AG10803 (cell line): ENCODE measurements at places on chromosomes 4 and X.
A peak's percentile ranks its signal among the peaks of the same experiment; 100 is the strongest.

- DNase-seq = no peak
These were observed 472.9 kb upstream of the GRID2 start for GRCh38 chr4:91830681-91831395.

DNA sequence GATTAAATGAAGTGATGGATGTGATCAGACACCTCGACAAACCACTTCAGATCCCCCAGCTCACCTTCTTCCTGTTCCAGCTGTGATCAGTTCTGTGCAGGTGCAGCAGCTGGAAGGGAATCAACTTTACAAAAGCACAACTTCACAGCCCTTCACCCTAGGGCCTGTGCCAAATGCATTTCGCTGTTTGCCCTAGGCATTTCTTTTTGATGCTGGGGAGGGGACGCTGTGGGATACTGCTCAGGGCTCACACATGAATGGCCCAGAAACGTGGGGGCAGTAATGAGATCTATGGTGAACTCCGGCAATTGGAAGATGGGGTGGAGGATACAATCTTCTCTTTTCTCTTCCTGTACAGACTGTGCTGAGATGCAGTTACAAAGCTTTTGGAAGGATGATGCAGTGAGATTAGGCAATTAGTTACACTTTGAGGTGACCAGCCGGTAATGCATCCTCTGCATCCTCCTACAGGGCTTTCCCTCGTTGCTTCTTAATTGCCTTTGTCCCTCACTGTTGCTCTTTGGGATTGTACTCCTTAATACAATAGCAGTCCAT lies 215.1 kb upstream of the PITX2 start:
- no peak for DNase-seq

DNA sequence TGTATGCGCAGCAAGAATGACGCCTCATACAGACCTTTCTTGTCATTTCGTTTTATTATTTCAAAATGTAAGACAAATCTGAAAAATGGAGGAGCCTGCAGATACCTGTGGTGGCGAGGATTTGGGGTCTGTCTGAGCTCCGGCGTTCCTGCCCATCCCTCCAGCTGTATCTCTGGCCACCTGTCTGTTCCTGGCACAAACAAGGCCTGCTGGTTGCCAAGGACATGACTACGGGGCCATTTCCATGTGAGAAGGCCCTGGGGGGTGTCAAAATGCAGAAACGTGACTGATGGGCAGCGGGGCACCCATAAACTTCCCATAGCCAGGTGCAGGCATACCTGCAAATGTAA lies 591 bp upstream of the TSPAN7 start:
- no peak for DNase-seq

- DNase-seq = peak; percentile 38
These were observed 122.2 kb downstream of the SHROOM4 start for GRCh38 chrX:50691820-50692219.

DNA sequence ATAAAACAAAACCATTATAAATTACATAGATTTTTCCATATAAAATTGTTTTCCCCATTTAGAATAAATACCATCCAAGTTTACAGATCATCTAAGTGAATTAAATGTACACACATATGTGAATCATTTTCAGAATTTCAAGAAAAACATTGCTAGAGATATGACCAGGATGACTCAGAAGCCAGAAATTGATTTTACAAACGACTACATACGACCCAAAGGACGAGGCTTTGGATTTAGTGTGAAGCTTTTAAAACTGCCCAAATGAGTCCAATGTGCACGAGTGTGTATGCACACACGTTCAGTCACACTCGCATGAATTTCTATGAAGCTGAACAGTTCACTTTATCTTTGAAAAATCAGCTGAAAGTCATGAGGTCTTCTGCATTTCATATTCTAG lies 37.9 kb downstream of the MFAP3L start:
- DNase-seq = no peak

DNA sequence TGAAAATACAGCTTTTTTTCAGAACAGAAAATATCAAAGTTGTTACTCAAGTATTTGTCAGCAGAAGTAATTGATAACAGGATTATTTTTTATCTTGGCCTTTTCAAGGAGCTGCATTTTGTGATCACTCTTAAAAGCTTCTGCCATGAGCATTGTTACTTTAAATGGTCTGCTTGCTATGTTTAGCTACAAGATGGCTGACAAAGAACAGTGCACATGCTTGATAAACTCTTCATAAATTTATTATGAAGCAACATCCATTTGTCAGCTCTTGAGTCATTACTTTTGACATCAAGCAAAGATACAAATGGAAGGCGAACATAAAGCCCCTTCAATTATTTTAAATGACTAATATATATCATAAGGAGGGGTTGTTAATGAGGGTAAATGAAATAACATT lies 205.4 kb upstream of the RPS6KA3 start:
- no peak for DNase-seq

GRCh38 chr4:8614365-8615193 lies 22.0 kb downstream of the CPZ start:
- DNase-seq = no peak

- peak; percentile 12 for DNase-seq
These were observed 37.0 kb downstream of the HTRA3 start for GRCh38 chr4:8306511-8307021.

DNA sequence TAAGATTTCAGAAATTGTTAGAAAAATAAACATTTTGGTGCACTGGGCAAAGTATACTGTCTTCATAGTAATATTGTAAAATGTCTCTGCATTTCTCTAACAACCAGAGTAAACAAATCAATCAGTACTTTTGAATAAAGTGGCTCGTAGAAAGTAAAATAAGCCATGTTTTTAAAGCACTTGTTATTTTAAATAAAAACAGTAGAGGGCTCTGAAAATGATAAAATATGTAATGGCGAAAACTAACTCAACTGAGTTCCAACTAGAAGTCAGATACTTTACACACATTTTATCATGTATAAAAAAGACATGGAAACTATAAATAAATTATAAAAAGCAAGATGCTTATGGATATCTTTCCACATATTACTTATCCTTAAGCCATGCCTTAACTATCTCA lies 1134.4 kb downstream of the PDHA2 start:
- no peak for DNase-seq

DNA sequence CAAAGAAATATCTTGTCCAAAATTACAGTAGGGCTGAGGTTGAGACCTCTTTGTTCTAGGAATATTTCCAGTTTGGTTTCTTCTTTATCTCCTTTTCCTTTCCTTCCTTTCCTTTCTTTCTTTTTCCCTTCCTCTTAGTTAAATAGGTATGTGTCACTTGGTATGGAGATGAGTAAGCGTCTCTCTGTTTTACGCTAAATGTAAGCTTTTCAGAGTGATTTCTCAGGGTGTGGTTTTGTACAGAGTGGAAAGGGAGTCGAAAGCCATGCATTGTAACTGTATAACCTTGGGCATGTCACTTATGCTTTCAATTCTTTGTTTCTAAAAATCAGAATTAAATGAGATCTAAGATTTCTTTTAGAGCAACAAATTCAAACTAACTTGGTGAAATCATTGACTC lies 54.8 kb downstream of the TLL1 start:
- DNase-seq = no peak

DNA sequence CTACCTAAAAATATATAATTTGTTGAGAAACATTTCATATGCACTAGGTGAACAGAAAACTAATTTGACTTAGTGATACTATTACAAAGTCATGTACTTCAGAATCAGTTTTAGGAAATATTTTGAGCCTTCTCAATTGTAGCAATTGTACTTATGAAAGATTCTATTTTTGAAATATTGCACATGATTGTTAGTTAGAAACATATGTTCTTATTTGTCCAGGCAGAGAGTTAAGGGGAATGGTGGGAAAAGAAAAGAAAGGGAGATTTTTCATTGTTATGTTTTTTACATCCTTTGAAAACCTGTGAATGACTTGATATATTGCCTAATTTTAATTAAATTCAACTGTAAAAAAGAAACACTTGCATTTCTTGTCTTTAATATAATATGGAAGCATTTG lies 66.0 kb downstream of the GLRB start:
- DNase-seq = peak; percentile 17

DNA sequence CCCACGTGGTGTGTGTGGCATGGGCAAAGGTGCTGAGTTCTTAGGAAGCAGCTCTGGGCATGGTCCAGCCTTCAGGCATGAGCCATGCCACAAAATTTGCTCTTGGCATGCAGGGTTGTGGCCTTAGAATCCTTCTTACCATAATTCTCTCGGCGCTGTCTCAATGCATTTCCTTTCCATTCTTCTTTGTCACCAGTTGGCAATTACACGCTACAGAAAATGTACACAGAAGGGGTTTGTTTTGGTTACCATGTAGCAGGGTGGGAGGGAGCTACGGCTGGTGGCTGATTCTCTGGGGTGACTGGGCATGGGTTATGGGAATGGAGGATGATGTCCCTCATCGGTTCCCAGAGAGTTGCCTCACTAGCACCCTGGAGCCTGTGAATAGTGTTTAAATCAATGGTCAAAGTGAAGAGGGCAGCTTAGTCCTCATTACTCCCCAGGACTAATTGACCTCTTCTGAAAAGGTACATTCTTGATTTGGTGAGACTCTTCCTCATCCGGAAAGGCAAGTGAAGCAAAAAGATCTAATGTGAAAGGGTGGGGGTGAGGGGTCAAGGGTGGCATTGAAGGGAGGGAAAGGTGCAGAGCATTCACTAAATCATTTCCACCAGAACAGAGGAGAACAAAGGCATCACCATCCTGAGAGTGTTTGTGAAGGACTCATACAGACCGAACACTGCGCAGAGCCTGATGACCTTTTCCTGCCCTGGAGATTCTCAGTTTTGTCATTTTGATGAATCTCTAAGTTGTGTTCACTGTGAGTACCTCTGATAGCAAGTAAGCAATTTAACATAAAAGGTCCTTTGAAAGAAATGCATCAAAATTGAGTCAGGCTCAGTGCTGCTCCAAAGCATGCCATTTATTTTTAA lies 199.8 kb upstream of the SFRP2 start:
- DNase-seq = peak; percentile 89

DNA sequence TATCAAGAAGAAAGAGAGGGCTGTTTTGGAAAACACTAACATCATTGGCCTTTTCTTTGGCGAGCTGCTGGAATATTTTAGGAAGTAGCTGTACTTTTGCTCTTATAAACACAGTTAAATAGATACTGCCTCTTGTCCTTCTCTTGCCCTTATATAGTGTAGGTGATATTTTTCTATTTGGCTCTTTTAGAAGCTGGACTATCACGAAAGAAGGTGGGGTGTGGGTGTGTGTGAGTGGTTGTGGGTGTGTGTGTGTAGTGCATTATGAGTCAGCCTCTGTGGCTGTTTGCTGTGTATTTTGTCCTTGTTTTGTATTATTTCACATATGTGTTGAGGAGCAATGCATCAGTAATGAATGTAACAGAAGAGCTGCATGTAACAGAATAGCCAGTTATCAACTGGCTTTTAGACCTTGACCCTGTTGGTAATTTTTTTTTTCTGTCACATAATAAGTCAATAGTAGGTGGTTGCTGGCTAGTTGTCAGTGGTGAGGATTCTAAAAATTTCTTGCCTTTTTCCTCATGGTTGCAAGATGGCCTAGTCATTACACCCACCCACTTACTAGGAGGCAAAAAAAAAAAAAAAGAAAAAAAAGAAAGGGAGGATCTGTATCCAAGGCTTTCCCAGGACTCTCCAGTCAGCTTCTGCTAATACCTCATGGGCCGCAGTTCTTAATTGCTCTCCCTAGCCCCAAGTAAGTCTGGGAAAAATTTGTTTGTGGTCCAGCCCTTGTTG lies 23.8 kb downstream of the ARHGAP10 start:
- peak; percentile 61 for DNase-seq

DNA sequence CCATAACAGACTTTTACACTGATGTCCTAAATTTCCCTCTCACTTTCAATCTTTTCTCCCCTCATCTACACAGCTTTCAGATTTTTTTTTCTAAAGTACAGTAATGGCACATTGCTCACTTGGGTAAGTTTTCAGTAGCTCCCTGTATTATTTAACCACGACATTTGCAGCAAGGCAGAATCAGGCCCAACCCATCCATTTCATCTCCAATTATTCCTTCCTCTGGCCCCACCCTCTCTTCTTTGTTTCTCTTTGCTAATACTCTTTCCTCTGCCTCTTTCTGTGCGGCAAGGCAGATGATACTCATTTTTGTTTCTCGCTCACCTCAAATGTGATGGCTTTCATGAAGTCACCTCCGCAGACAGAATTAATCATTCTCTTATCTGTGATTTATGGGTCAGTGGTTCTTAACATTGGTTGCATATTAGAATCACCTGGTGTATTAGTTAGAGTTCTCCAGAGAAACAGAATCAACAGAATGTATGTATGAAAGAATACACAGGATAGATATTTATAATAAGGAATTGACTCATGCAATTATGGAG lies 43.4 kb upstream of the GATB start:
- DNase-seq = no peak

DNA sequence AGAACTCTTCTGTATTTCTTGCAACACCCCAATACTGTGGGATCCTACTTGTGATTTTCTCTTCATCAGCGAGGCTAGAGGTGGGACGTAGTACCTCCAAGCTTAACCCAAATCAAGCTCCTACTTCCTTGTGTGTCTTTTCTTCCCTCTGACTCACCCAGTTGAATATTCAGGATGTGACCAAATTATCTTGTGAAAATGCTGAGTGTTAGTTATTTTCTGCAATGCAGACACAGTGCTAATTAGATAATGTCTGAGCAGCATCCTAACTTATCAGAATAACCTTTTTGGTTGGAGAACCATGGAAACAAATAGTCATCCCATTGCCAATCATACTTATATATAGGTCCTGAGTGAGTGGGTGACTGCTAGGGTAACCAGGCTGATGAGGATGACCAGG lies 2.4 kb downstream of the MEPE start:
- DNase-seq = no peak

DNA sequence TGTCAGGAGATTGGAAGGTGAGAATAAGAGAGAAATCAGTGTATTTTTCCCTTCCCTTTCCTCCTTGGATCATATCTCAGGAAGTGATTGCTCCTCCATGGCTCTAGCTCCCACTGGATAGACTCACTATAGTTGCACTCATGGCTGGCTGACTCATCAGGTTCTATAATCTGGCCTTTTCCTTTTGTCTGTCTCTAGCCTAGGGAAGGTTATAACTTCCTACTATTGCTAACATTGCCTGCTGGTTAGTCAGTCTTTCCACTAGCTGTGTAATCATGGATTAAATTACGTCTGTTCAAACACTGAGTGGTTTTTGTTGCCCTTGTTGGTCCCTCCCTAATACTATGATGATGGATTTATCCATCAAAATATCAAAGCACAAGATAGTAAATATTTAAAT lies 195.5 kb upstream of the VEGFC start:
- peak; percentile 90 for DNase-seq

GRCh38 chr4:83931659-83932438 lies 395.9 kb downstream of the GPAT3 start:
- no peak for DNase-seq

- no peak for DNase-seq
These were observed 14.4 kb downstream of the ALG13 start for GRCh38 chrX:111695297-111695880.

DNA sequence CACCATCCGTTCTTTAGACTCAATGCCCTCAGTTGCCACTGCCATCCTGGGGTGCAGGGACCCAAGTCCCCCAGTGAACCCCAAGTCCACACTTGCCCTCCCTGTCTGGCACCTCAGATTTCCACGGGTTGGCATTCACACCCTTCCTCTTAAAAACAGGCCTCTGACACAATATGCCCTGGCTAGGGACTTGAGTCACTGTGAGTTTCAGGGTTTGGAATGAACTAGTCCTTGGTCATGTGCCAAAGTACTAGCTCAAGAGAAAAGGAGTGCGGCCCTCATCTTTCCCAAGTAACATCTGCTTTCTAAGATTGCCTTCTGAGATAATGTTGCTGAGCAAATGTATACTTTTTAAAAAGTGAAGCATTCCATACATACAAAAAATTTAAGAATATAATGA lies 134.0 kb downstream of the MID1 start:
- DNase-seq = peak; percentile 86
